ENCODE measurements at places on chromosomes 6 and 20. TPM values are rescaled to one million over a fixed set of nuclear protein-coding genes. Genes with fewer than 3 reads are reported as not detected.

GRCh38 chr6:24522228-24523176 lies 27.7 kb downstream of the ALDH5A1 start:
- no peak for DNase-seq

GRCh38 chr20:48155268-48155667 lies 370.0 kb upstream of the SULF2 start:
- no peak for DNase-seq

DNA sequence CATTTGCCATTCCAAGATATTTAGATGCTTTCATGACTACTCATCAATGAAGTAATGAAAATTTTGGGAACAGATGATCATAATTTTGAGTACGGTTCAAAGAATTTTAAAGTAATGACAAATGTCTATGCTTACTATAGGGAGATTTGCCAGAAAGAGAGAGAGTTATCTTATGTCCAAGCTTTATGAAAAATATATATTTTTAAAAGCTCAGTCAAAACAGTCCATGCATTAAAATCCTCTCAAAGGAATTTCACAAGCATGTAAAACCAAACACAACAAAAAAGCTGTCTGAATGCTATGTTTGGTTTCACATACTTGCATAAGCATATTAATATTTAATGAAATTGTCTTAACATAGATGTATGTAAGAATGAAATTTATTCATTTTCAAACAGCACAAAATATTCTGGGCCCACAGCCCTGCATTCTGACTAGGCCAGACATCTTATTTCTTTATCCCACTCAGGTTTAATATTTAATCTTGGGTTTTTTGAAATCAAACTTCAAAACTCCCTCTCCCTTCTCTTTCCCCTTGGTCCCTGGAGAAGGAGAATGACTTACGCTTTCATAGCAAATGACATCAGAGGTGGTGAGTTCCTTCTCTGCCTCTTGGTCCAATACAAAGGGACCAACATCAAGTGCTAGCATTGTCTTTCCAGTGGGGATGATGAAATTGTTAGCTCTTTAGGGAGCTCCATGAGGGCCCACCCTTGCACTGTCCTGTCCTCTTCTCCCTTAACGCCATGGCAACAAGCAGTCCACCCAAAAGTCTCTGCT lies 94.2 kb downstream of the ADAT2 start:
- no peak for DNase-seq

DNA sequence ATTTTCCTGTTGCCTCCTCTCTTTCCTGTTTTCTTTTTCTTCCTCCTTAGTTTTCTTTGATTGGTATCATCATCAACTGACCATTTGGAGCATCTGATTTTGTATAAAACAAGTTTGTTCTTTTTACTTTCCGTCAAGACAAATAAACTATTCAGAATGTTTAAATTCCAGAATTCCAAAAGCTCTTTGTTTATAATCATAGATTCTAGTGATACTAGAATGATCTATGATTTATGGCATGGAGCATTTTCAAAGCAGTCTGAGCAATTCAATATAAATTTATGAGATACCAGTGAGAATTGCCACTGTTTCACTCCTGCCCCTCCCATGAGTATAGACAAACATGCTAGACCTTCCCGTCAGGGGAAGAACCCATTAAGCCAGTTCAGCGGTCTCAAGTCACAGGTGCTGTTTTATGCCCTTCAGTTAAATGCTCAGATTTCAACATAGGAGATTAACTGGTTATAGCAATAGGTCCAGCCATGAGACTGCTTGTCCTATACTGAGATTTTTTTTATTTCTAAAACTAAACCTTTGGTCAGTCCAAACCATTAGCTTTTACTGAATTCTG lies 60.7 kb downstream of the GRIK2 start:
- DNase-seq: no peak

DNA sequence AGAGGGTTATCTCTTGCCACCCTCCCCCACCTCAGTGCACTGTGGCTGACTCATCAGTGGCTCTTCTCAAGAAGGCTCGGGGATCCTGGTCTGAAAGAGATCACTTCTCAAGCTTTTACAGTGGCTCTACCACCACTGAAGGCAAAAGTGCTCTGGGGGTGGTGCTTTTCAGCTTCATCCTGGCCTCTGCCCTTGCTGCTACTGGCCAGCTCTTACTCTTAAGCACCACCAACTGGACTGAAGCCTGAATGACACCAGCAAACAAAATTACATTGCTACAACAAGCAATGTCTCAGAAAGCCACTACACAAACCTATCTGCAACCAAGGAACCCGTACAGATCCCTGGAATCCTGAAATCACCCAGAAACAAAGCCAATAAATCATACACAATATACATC lies 402.1 kb downstream of the EPHA7 start:
- DNase-seq: no peak

GRCh38 chr20:38162878-38163875 lies 1.9 kb downstream of the TGM2 start:
- DNase-seq: no peak

DNA sequence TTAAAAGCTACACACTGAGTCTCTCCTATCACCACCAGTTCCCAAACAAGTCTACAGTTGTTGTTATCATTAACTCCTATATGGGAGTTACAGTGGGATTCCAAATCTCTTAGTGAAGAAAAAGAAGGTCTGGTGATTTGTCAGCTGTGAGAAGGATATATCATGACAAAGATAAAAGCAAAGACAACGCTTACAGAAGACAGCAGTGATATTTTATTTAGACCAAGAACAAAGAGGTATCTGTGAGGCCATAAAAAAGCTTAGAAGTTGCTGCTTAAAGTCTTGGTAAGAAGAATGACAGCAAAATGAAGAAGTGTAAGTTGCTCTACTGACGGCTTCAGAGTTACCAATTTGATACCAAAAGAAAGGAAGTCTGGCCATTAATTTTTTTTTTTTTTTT lies 47.2 kb downstream of the CHD6 start:
- no peak for DNase-seq

DNA sequence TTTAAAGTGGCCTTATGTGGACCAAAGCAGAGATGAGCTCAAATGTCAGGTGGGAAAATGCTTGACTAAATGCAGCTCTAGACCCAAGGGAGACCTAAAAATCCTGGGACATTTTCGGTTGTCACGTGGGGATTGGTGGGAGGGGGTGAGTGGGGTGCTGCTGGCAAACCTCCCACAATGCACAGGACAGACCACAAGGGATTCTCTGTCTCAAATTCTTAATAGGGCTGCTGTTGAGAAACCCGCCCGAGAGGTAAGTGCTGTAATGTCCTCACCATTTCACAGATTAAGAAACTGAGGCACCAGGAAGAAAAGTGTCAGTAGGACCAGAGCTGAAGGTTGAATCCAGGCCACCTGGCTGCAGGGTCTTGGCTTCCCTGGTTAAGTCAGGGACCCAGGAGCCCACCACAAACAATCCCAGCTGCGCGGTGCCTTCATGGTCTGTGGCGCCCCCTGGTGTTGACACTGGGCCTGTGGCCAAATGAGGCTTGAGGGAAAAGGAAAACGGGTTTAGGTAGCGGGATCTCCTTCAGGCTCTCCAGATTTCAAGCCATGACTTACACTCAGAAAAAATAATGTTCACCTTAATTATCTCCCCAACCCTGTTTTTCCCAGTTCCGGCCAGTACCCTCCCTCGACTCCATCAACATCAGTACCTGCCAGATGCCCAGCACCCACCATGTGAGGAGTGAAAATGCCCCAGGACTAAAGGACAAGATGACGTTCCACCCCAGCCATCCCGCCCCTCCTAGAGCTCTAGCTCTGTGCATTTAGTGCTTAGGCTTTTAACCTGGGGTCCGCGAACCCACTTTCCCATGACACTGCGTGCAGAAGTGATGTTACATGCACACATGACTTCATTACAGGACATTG lies 7.2 kb downstream of the HLA-G start:
- peak; percentile 37 for DNase-seq

GRCh38 chr20:2752567-2753460 lies 47.6 kb downstream of the CPXM1 start:
- peak; percentile 26 for DNase-seq

The SLC17A2 gene
- not detected for total RNA-seq

The TP53TG5 gene
- total RNA-seq: 0.10 TPM

The PRR18 gene
- not detected for total RNA-seq
